ENCODE measurements at places on chromosomes 5 and 9.
A peak's percentile ranks its signal among the peaks of the same experiment; 100 is the strongest.

DNA sequence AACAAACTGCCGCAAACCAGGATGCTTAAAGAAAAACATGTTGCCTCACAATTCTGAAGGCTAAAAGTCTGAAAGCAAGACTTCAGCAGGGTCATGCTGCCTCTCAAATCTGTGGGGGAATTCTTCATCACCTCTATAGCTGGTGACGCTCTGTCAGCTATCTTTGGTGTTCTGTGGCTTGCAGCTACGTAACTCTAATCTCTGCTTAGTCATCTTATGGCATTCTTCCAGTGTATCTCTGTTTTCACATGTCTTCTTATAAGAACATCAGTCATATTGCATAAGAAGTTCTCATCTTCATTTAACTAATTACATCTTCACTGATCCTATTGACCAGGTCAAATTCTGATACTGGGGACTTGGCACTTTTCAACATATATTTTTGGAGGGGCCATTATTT lies 243.0 kb downstream of the CDH10 start:
- DNase-seq: no peak

- no peak for DNase-seq
Measured at GRCh38 chr9:81827616-81828296, 100.5 kb upstream of the SPATA31D4 start.

GRCh38 chr9:91047529-91047928 lies 245.9 kb downstream of the SYK start:
- no peak for DNase-seq

DNA sequence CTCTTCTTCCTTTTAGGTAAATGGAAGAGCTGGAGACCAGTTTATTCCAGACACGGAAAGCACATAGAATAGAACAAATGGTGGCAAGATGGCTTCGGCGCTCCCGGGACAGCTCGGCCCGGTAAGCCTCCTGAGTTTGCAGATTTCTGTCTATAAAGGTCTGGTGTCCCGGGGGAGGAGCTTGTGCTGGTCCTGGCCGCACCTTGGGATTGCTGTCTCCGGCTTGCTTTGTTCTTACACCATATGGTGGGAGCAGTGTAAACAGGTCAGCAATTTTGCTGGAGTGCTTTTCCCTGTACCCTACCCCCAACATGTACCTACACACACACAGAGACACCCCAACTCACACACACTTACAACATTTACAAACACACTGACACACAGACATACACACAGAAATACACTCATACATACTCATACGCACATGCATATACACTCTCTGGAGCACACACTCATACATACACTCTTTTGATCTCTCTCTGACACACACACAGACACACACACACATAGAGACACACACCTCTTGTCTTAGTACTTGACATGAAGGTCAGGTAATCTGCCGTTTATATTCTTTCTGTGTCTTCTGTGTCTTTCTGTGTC lies 42.0 kb downstream of the FRMPD1 start:
- no peak for DNase-seq

DNA sequence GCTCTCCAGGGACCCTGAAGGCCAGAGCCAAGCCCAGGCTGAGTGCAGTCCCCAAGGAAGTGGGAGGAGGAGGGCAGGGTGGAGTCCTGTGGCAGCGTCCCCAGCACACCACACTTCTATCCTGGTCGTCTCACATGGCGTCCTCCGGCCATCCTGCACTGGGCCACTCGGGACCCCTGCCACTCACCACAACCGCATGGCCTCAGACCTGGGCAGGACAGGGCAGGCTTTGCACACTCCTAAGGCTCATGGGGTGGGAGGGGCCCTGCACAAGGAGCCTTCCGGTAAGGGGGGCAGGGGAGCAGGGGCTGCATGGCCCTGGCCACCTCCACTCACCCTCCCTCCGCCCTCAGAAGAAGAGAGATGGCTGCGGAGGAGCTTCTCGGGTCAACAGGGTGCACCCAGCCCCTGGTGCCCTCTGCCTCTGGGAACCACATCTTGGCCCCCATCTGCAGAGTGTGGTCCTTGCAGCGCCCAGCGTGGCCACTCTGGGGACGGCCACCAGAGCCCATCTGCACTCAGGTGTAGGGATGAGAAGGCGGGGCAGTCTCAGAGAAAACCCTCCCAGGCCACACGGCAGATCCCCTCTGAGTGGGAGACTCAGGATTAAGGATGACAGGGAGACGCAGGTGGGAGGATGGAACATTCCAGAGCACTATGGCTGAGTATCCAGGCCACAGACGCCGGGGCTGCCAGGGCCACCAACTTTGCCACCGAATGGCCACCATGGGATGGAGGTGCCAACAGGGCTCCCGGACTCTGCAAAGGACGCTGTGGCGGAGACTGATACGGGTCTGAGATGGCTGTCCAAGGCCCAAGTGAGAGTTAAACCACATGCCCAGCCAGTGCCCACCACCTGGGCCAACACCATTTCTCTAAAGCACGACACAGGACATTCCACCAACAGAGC lies 7.6 kb downstream of the TPPP start:
- no peak for DNase-seq

- DNase-seq: no peak
Measured at GRCh38 chr5:32450952-32451351, 6.4 kb upstream of the ZFR start.

GRCh38 chr9:128070874-128071273 lies 2.8 kb downstream of the SLC25A25 start:
- no peak for DNase-seq

DNA sequence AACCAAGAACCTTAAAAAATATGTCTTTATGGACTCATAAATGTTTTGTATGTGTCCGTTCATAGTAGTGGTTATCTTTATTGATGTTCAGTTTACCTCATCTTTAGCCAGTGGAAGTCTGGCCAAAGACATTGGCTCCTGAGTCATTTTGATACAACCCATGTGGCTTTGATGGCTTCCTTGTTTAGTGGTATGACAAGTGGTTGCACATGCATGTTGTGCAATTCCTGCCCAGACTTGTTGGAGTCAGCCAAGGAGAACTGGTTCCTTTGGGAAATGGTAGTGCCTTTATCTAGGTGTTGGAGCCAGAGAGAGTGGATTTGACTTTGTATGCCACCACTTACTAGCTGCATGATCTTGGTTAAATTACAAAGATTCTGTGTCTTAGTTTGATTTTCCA lies 94.3 kb downstream of the RPS23 start:
- no peak for DNase-seq

DNA sequence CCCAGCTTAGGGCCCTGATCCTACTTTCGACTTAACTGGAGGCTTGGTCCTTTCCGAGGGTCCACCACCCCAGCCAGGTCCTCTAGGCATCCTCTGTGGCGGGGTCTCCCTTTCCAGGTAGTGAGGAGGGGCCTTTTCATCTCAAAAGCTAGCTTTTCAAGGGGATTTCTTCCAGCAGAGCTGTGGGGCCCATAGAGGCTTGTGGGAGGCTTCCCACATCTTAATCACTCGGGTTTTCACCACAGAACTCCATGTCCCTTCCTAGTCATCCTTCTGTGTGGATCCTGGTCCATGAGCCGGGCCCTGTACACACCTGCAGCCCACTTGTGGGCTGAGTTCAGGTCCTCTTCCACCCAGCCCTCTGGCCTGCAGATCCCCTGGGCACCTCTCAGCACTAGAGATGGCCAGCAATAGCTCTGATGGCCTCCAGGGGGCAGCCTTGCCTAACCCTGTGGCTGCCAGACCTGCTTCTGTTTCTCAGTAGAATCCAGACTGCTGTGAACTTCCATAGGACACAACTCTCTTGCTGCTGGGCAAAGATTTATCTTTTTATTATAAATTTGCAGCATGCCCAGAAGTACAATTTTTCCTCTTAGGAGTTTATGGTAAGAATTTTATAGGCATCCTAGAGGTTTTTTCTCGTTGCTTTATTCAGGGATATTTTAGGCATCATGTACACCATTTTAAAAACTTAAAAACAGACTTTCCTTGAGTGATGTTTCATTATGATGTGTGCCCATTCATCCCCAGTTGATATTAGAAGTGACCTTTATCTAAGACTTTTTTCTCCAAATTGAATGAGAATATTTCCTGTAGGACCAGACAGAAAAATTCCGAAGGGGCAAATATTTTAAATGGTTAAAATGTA lies 208.9 kb downstream of the TRIO start:
- peak; percentile 19 for DNase-seq

DNA sequence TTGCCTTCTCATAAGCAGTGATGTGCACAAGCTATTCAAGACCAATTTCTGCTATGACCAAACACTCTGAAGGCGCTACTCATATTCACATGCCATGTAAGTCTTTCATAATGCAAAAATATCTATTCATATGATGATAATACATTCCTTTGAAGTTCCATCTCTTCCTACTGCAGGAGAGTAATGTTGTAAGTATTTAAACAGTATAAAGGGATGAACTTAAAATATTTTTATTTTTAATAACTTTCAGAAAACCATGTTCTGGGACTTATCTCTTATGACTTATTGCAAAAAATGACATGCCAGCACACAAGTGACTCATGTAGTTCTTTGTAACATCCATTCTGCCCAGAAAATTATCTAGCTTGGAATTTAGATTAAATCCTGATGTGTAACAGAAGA lies 376.4 kb downstream of the KCTD16 start:
- DNase-seq: no peak

DNA sequence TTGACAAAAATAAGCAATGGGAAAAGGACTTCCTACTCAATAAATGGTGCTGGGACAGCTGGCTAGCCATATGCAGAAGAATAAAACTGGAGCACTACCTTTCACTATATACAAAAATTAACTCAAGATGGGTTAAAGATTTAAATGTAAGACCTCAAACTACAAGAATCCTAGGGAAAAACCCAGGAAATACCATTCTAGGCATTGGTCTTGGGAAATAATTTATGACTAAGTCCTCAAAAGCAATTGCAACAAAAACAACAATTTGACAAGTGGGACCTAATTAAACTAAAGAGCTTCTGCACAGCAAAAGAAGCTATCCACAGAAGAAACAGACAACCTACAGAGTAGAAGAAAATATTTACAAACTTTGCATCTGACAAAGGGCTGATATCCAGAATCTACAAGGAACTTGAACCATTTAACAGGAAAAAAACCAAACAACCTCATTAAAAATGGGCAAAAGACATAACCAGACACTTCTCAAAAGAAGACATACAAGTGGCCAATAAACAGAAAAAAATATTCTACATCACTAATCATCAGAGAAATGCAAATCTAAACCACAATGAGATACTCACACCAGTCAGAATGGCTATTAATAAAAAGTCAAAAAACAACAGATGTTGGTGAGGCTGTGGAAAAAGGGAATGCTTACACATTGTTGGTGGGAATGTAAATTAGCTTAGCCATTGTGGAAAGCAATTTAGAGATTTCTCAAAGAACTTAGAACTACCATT lies 75.2 kb upstream of the CPEB4 start:
- DNase-seq: no peak

GRCh38 chr5:163094492-163095180 lies 342.8 kb upstream of the CCNG1 start:
- DNase-seq: no peak

DNA sequence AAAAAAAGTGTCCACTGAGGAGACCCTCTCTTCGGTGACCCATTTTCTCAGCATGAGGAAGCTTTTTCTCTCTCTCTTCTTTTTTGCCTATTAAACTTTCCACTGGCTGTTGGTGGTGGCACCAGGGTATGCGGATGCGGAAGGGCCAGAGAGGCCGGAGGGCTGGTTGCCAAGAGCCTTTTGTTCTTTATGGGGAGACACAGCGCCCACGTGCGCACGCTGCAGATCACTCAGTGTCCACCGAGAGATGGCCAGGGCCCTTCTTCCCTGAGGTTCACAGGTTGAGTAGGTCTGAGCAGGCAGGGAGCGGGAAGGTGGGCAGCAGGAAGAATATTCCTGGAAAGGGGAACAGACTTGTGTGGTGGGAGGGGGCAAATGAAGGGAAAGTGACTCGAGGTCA lies 69.1 kb downstream of the STK10 start:
- DNase-seq: no peak

GRCh38 chr9:107142430-107142829 lies 140.6 kb upstream of the RAD23B start:
- DNase-seq: no peak

- no peak for DNase-seq
Measured at GRCh38 chr5:126119887-126120442, 303.2 kb upstream of the GRAMD2B start.

GRCh38 chr5:108093186-108093585 lies 288.7 kb downstream of the FBXL17 start:
- peak; percentile 13 for DNase-seq

DNA sequence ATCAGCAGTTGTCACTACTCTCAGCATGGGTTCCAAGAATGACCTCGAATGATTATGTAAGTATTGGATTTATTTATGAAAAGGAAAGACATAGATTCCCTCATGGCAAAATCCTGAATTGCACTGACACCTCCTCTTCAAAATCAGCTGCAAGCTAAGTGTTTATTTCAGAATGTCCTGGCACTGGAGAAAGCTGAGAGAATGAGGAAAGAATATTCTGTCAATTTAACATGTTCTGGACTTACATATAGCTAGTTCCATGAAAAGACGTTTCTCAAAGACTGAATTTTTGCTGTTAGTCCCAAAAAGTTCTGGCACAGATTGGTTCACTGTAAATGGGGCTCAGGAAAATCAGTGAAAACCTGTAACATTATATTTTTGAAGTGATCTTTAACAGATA lies 120.3 kb downstream of the NREP start:
- no peak for DNase-seq

DNA sequence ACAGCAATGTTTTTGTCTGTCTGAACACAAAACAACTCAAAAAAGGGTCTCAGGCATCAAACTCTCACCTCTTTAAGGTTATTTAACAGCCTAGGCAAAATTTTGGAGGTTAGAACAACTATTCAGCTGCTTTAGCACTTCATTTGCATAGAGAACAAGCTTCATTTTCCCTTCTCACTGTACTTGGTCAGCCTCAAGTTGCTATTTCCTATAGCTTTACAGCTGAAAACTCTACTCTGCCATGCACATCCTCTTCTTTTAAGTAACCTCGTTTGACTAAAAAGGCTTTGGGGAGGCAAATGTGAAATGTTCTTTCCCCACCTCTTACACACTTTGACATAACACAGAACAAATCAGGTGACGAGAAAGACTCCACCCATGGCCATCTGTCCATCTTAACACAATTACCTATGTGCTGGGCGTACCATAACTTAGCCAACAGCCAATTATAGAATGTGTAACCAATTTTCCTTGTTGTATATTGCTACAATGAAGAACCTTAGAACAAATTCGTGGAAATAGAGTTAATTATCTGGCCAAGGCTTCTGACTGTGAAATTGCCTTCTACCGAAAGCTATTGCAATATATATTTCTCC lies 195.7 kb downstream of the DCP2 start:
- DNase-seq: no peak

GRCh38 chr9:89000371-89000781 lies 9.1 kb downstream of the S1PR3 start:
- no peak for DNase-seq

DNA sequence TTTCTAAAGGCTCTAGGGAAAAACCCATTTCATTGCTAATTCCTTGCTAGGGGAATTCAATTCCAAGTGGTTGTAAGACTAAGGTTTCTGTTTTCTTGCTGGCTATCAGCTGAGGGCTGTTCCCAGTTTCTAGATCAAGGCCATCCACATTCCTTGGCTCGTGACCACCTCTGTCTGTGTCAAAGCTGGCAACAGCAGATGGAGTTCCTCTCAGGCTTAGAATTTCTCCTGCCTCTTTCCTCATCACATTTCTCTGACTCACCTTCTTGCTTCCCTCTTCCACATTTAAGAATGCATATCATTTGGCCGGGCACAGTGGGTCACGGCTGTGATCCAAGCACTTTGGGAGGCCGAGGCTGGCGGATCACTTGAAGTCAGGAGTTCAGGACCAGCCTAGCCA lies 19.0 kb downstream of the DAB2IP start:
- DNase-seq: no peak

GRCh38 chr5:169637549-169638121 lies 560 bp downstream of the DOCK2 start:
- DNase-seq: no peak

GRCh38 chr5:80191991-80192398 lies 63.9 kb downstream of the SERINC5 start:
- DNase-seq: no peak
